Cerebellar nuclear complex (tissue), 1 donor: ENCODE measurements at places on chromosomes 13 and 19.

GRCh38 chr13:79810669-79811068, 329.7 kb downstream of the NDFIP2 start:
- no peak for DNase-seq

DNA sequence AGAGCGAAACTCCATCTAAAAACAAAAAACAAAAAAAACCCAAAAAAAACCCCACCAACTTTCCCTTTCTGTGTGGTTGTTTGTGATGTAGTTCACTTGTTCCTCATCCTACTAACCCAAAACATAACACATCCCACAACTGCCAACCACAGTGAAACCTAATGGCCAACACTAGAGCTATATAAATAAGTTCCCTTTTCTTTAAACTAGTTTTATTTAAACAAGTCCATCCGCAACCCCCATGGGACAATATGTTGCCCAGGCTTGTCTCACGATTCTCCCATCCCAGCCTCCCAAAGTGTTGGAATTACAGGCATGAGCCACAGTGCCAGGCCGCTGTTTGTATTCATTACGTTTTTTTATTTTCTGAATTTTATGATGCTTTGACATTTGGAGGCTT, 71.2 kb upstream of the ADGRE5 start:
- DNase-seq = no peak

DNA sequence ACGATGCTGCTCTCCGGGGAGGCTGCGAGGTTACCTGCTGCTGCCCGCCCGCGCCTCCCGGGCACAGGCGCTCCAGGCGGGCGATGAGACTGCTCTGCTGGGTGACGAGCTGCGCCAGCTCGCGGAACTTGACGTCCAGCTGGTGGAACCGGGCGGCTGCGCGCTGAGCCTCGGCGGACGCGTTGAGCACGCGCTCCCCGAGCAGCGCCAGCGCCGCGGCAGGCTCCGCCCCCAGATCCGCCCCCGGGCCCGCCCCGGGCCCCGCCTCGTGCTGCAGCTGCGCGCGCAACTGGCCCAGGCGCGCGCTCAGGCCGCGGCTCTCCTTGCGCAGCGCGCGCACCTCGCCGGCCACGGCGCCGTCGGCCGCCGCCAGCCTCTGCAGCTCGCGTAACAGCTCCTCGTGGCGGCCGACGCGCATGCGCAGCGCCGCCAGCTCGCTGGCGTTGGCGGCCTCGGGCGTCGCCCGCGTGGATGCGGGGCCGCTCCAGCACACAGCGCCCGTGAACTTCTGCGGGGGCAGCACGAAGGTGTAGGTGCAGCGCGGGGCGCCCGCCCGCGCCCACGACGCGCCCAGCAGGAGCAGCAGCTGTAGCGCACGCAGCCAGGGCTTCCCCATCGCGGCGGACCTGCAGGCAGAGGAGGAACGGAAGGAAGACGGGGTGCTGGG, 6.4 kb downstream of the ANGPTL6 start:
- DNase-seq = no peak

DNA sequence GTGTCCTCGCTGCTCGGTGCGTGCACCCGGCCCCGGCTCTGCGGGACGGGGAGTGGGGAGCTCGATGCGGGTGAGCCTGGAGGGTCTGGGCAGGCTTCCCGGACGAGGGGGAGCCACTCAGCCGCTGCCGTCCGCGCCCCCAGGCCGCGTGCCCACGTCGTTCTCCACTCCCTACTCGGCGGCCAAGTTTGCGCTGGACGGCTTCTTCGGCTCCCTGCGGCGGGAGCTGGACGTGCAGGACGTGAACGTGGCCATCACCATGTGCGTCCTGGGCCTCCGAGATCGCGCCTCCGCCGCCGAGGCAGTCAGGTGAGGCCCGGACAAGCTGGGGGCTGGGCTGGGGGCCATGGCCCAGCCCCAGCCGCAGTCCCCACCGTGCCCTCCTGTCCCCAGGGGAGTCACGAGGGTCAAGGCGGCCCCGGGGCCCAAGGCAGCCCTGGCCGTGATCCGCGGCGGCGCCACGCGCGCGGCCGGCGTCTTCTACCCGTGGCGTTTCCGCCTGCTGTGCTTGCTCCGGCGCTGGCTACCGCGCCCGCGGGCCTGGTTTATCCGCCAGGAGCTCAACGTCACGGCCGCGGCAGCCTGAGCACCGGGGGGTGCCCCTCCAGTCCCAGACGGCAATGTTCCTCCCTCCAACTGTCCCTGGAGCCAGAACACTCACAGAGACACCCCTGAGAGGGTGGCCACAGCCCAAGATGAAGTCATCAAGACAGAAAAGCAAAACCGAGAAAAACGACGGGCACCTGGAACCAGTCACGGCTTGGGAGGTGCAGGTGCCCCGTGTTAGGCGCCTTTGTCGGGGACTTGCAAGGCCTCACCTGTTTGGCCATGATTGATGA, 2.5 kb upstream of the RPL36 start:
- DNase-seq = no peak

GRCh38 chr19:18194554-18195238, 1.7 kb downstream of the MPV17L2 start:
- DNase-seq = no peak

DNA sequence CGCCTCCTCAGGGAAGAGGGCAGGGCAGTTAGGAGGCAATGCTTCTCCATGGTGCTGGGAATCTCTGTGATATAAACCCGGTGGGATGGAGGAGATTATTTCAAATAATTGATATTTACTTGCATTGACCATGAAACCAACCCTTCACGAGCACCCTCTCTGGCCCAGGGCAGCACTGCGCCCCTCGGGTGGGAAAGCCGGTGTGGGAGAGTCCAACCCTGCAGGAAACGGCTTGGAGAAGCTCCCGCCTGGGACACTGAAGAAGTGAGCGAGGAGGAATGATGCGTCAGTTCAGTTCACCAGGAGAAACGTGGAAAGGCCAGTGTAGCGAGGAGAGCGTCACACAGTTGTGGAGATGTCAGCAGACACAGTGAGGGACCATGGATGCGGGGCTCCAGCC, 99.9 kb downstream of the COL4A2 start:
- DNase-seq = no peak
